Thoracic aorta (tissue), 2 donors: ENCODE measurements at places on chromosomes 2 and 18.

DNA sequence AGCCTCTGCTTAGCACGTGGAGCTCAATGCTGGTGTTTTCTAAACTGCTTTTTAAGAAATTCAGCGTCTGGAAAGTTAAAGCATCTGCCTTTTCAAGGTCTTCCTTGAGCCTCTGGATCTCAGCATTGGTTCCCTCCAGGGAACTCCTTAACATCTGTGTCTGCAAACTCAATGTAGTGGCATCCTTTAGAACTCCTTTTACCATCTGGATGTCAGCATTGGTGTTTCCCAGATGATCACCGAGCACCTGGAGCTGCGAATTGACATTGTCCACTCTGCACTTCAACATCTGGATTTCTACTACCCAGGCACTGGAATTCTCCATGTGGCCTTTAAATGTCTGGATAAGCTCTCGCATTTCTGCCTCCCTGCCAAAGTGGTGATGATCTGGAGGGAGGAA, 3.7 kb downstream of the CLEC4F start:
- no peak for DNase-seq

GRCh38 chr2:159226608-159227385, 59.7 kb downstream of the WDSUB1 start:
- no peak for DNase-seq

GRCh38 chr2:173792741-173793140, 172.4 kb downstream of the SP3 start:
- DNase-seq = no peak

- DNase-seq = no peak
Measured at GRCh38 chr2:68417926-68418325, 49.2 kb downstream of the FBXO48 start.
